Thyroid gland (tissue), 4 donors: ENCODE measurements at places on chromosomes 12 and 14. TPM values are rescaled to one million over a fixed set of nuclear protein-coding genes. Genes with fewer than 3 reads are reported as not detected.

GRCh38 chr14:21524575-21525490 lies 1.3 kb downstream of the SALL2 start:
- peaks cover 25% of the 10 kb centered on the region for H3K4me1 ChIP-seq
- H3K4me3 ChIP-seq = no peak overlapping the region
- no peaks in the 10 kb centered on the region for H3K27me3 ChIP-seq
- DNase-seq = peak; percentile 11

DNA sequence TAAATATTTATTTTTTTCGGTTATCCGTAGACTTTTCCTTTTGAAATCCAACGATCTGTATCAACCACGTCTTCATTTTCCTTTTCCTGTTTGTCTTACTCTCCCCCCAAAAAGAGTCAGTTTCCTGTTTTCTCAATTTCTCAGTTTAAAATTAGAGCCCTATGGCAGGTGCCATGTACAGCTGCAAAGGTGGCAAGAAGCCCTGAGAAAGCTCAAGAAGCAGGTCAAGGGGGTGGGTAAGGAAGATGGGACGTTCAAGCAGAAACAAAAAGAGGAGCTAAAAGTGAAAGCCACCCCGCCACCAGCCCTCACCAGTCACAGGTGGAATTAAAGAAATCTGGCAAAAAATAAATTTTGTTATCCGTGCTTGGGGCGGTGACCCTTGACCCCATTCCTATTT lies 26.7 kb downstream of the SLC35E3 start:
- no peaks in the 10 kb centered on the region for H3K4me1 ChIP-seq
- no peak overlapping the region for H3K27ac ChIP-seq
- H3K36me3 ChIP-seq = no peaks in the 10 kb centered on the region
- H3K27me3 ChIP-seq = no peaks in the 10 kb centered on the region

GRCh38 chr12:45729233-45730083 lies at the start of gene ARID2:
Gene ARID2, plus strand, starts transcription at chr12:45729706. Its CDS starts 131 bp downstream, at chr12:45729837.
- H3K36me3 ChIP-seq = no peaks in the 10 kb centered on the region
- peaks cover 33% of the 10 kb centered on the region for H3K4me1 ChIP-seq
- H3K27me3 ChIP-seq = no peaks in the 10 kb centered on the region

- H3K36me3 ChIP-seq = no peaks in the 10 kb centered on the region
- peaks cover 11% of the 10 kb centered on the region for H3K4me1 ChIP-seq
- H3K4me3 ChIP-seq = no peak overlapping the region
- DNase-seq = no peak
Observed at GRCh38 chr12:31517994-31518393, 72.9 kb downstream of the DENND5B start.

DNA sequence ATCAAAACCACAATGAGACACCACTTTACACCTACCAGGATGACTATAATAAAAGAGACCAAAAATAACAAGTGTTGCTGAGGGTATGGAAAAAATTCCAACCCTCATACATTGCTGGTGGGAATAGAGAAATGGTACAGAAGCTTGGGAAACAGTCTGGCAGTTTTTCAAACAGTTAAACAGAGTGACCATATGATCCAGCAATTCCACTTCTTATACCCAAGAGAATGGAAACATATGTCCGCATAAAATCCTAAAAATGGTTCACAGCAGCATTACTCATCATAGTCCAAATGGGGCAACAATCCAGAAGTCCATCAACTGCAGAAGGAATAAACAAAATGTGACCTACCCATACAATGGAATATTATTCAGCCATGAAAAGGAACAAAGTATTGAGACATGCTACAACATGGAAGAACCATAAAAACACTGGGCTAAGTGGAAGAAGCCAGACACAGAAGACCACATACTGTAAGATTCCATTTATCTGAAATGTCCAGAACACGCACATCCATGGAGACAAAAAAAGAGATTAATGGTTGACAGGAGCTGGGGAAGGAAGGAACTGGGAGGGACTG lies 44.5 kb downstream of the CHGA start:
- no peak for DNase-seq
- H3K4me1 ChIP-seq = peaks cover 35% of the 10 kb centered on the region
- H3K27ac ChIP-seq = no peak overlapping the region

- no peak overlapping the region for H3K4me3 ChIP-seq
- H3K27me3 ChIP-seq = no peaks in the 10 kb centered on the region
- H3K4me1 ChIP-seq = no peaks in the 10 kb centered on the region
- H3K36me3 ChIP-seq = no peaks in the 10 kb centered on the region
- no peak overlapping the region for H3K27ac ChIP-seq
Observed at GRCh38 chr12:72288911-72289310, 16.7 kb downstream of the TRHDE start.

DNA sequence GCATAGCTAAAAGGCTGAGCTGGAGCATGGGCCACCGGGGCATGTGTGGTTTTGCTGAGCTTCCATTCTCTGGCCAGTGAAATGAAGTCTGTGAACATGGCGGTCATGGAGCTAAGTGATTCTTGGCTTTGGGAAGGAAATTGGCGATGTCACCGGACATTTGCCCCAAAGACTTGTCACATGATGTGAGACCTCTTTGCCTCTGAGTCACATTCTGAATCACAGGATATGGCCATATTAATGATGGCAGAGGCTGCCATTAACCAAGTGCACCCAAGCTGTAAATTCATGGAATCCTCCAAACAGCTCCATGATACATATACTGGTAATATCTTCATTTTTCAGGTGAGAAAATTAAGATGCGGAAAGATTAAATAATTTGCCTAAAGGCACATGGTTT lies 27.4 kb upstream of the BATF start:
- H3K27me3 ChIP-seq = no peaks in the 10 kb centered on the region
- H3K4me1 ChIP-seq = no peaks in the 10 kb centered on the region
- DNase-seq = no peak

DNA sequence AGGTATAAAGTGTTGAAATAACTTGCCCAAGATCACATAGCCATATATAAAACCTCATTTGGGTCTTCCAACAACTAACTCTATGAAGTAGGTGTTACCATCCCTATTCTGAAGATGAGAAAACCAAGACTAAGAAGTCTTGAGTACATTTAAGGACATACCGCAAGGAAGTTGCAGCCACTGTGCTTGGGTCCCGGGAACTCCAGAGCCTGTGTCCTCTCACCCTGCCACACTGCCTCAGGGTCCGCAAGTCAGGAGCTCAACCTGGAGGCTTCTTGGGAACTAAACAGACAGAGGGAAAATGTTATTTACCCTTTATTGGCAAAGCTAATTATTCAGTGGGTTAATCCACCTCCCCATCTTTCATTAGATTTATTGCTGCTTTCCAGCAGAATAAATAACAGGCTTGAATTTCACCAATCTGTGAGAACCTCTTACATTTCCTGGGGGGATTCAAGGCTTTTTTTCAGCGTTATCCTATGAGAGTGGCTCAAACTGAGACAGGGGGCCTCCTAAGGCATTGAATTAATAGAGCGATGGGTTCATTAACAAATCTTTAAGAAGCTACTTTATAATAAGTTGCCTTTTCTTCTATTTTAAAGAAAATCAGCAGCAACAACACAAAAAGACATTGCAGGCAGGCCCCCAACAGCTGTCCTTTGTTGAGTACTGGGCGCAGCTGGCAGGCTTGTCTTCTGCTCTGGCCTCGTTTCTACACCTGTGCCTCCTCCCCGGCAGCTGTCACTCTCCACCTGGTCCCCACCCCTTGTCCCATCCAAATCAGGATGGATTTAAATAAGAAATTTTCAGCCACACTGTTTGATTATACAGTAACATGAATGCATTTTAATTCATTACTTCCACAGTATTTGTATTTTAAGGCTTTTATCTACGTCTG lies 25.3 kb downstream of the PHLDA1 start:
- no peak overlapping the region for H3K27ac ChIP-seq
- DNase-seq = no peak
- no peaks in the 10 kb centered on the region for H3K4me1 ChIP-seq
- H3K36me3 ChIP-seq = no peaks in the 10 kb centered on the region

GRCh38 chr14:52692248-52692962 lies 3.0 kb downstream of the ERO1A start:
- no peak overlapping the region for H3K4me3 ChIP-seq
- no peak overlapping the region for H3K27ac ChIP-seq
- no peaks in the 10 kb centered on the region for H3K36me3 ChIP-seq

GRCh38 chr12:55797068-55797467 lies 20.5 kb downstream of the SARNP start:
- DNase-seq = peak; percentile 38
- H3K27ac ChIP-seq = no peak overlapping the region
- no peak overlapping the region for H3K4me3 ChIP-seq
- H3K4me1 ChIP-seq = no peaks in the 10 kb centered on the region
- H3K36me3 ChIP-seq = peaks cover 34% of the 10 kb centered on the region
- no peaks in the 10 kb centered on the region for H3K27me3 ChIP-seq

Gene OAS1
- 5.5 TPM for total RNA-seq

Gene SLC10A1
- total RNA-seq = not detected

DNA sequence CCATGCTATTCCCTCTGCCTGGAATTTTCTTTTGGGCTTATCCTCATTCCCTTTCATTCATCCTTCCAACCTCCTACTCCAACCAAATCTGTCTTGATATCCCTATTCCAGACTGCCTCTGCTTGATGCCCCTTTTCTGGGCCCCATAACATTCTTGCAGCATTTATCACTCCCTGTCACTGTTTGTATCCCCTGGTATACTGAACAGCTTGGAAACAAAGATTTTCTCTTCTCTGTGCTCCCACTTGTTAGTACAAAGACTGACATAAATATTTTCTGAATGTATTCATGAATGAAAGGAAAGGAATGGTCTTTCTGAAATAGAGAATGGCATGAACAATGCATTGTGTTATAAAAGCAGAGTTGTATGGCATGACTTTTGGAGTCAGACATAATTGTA lies 7.5 kb downstream of the IRAK4 start:
- no peaks in the 10 kb centered on the region for H3K27me3 ChIP-seq
- no peak overlapping the region for H3K4me3 ChIP-seq
- H3K36me3 ChIP-seq = peaks cover 8% of the 10 kb centered on the region
- DNase-seq = no peak
- H3K27ac ChIP-seq = no peak overlapping the region
- no peaks in the 10 kb centered on the region for H3K4me1 ChIP-seq

Gene CARMIL3
- total RNA-seq = 1.3 TPM

Gene APOLD1
- total RNA-seq = 34.1 TPM

Gene GLIPR1
- total RNA-seq = 14.1 TPM

- H3K27ac ChIP-seq = no peak overlapping the region
- no peaks in the 10 kb centered on the region for H3K27me3 ChIP-seq
- no peak overlapping the region for H3K4me3 ChIP-seq
- no peak for DNase-seq
Observed at GRCh38 chr12:14066021-14066420, 84.6 kb upstream of the GRIN2B start.

Gene CMA1
- total RNA-seq = not detected

Gene GDF11
- total RNA-seq = 6.3 TPM

DNA sequence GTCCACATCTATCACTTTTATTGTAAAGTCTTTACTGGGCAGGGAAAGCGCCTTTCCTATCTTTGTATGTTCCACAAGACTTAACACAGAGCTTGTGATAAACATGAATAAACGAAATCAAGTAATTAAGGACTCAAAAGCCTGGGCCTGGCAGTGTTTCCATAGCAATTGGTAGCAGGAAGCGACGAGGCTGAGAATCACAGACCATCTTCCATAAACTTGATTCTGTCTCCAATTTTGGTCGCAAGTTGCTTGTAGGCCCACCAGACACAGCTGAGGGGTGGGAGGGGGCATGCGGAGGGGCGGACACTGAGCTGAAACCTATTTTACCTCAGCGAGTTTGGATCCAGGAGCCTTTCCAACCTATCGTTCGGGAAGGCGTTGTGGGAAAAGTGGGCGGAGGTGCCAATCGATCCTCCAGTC lies 302 bp downstream of the CCDC38 start:
- H3K4me1 ChIP-seq = peaks cover 5% of the 10 kb centered on the region
- H3K4me3 ChIP-seq = no peak overlapping the region
- no peak for DNase-seq
- no peaks in the 10 kb centered on the region for H3K36me3 ChIP-seq

Gene MORN3
- total RNA-seq = 2.3 TPM

DNA sequence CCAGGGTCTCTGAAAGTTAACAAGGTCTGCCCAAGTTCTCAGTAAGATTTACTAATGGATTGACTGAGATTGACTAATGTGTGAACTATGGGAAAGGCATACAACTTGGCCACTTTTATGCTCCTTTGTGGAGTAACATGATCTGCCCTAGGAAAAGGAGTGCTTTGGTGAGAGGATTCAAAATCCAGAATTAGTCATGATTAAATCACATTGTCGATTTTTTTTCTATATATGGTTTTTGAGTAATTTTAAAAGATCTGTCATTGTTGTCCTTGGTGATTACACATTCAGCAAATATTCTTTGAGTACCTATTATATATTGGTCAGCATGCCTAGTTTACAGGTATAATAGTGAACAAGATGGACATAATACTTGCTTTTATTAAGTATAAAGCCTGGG lies 147.7 kb upstream of the SYT10 start:
- H3K4me1 ChIP-seq = no peaks in the 10 kb centered on the region
- no peak overlapping the region for H3K4me3 ChIP-seq
- H3K27me3 ChIP-seq = no peaks in the 10 kb centered on the region
- H3K36me3 ChIP-seq = no peaks in the 10 kb centered on the region

- peak overlapping the region; percentile 54 for H3K27ac ChIP-seq
- DNase-seq = no peak
- no peak overlapping the region for H3K4me3 ChIP-seq
- H3K36me3 ChIP-seq = no peaks in the 10 kb centered on the region
- no peaks in the 10 kb centered on the region for H3K27me3 ChIP-seq
- H3K4me1 ChIP-seq = peaks cover 16% of the 10 kb centered on the region
Observed at GRCh38 chr14:102295270-102295669, 9.7 kb downstream of the MOK start.

- H3K36me3 ChIP-seq = no peaks in the 10 kb centered on the region
- H3K4me3 ChIP-seq = no peak overlapping the region
- no peaks in the 10 kb centered on the region for H3K27me3 ChIP-seq
- peak; percentile 28 for DNase-seq
- H3K27ac ChIP-seq = no peak overlapping the region
- peaks cover 10% of the 10 kb centered on the region for H3K4me1 ChIP-seq
Observed at GRCh38 chr14:89027097-89027740, 202.8 kb downstream of the TTC8 start.

DNA sequence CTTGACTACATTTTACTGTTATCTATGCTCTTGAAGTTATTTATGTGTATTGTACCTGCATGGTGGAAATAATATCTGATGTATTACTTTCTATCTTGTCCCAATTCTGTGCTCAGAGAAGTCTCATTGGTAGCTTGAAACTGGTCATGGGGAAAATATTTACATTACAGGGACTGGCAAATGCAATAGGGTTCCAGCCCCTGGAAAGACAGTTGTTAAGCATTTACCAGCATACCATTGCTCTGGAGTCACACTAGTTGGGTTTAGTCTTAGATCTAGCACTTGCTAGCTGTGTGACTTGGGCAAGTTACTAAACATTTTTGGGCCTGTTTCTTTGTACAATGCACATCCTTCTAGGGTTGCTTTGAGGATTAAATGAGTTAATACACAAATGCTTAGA lies 86.3 kb upstream of the NRXN3 start:
- H3K27me3 ChIP-seq = no peaks in the 10 kb centered on the region
- no peaks in the 10 kb centered on the region for H3K36me3 ChIP-seq
- no peak for DNase-seq

DNA sequence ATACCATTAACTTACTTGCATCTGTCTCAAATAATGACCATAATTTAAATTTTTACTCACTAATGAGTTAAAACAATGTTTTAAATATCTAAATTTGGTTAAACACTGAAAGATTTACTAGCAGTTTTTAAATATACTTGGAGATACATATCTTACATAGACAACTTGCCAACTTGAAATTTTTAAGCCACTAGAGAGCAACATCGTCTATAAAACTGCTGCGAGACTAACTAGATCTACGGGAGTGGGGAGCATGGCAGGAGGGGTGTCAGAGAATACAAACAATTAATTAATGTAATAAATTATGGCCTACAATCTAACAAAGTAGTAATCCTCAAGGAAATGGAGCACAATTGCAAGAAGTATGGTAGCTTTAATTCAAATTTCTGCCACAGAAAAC lies 120.4 kb downstream of the LRRIQ1 start:
- no peaks in the 10 kb centered on the region for H3K36me3 ChIP-seq
- no peaks in the 10 kb centered on the region for H3K4me1 ChIP-seq
- H3K27ac ChIP-seq = no peak overlapping the region
- DNase-seq = no peak
- H3K4me3 ChIP-seq = no peak overlapping the region
